ENCODE measurements at places on chromosomes 4 and X. TPM values are rescaled to one million over a fixed set of nuclear protein-coding genes. Genes with fewer than 3 reads are reported as not detected.

The LRAT gene
- total RNA-seq: 2.1 TPM

The REPS2 gene
- total RNA-seq: 10.9 TPM

The ZXDA gene
- 6.9 TPM for total RNA-seq

The DIPK2B gene
- 12.7 TPM for total RNA-seq

The CSAG1 gene
- not detected for total RNA-seq

The IBSP gene
- total RNA-seq: not detected

The GLRB gene
- 14.5 TPM for total RNA-seq

The PLAC8 gene
- 1.6 TPM for total RNA-seq

The STK32B gene
- 1.8 TPM for total RNA-seq

The SCD5 gene
- 30.7 TPM for total RNA-seq

DNA sequence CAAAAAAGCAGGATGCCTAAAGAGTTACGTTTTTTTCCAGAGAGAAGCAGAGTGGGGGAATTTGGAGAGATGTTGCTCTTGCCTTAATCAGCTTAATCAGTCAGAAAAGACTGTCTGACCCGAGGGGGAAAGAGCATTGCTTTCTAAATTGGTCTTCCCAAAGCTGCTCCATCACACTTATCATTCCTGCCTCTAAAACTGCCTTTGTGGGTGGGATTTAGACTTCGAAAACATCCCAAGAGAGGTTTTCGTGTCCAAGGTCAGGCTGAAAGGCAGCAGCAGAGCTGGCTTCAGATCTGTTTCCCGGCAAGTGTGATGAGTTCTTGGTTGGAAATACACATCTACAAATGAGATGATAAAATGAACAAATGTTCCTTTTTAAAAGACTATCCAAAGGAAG is 155.2 kb downstream of the SH2D1A start:
- DNase-seq: no peak
- H3K36me3 ChIP-seq: no peaks in the 10 kb centered on the region
- no peaks in the 10 kb centered on the region for H3K27me3 ChIP-seq
- H3K27ac ChIP-seq: no peak overlapping the region

GRCh38 chr4:123936621-123937043 is 540.0 kb downstream of the SPRY1 start:
- DNase-seq: no peak
- H3K27me3 ChIP-seq: no peaks in the 10 kb centered on the region
- no peaks in the 10 kb centered on the region for H3K36me3 ChIP-seq
- no peak overlapping the region for H3K27ac ChIP-seq
- H3K4me3 ChIP-seq: no peak overlapping the region
- peaks cover 15% of the 10 kb centered on the region for H3K4me1 ChIP-seq

DNA sequence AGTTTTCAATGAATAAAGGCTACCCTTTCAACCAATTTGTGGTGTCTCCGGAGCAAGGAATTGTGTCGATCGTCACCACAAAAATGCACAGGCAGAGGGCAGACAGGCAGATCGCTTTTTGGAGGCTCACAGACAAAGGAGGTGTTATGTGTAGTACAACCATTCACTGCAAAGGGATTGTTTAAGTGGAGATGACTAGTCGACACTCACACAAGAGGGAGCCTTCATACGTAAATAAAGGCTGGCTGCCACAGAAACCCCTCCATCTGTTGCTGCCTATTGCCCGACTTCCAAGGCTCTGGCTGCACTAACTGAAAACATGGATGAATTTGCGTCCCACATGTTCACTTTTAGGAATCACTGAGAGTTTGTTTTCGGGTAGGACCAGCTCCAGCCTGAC is 281.1 kb downstream of the NKX6-1 start:
- H3K4me1 ChIP-seq: no peaks in the 10 kb centered on the region
- no peak overlapping the region for H3K27ac ChIP-seq
- H3K27me3 ChIP-seq: no peaks in the 10 kb centered on the region
- no peak overlapping the region for H3K4me3 ChIP-seq
- no peak for DNase-seq
- no peaks in the 10 kb centered on the region for H3K36me3 ChIP-seq

GRCh38 chrX:85836868-85837267 is 210.5 kb downstream of the CHM start:
- DNase-seq: no peak
- H3K4me1 ChIP-seq: no peaks in the 10 kb centered on the region
- H3K27ac ChIP-seq: no peak overlapping the region
- H3K4me3 ChIP-seq: no peak overlapping the region
- H3K27me3 ChIP-seq: no peaks in the 10 kb centered on the region

GRCh38 chrX:6053141-6053540 is 175.5 kb downstream of the NLGN4X start:
- no peak overlapping the region for H3K4me3 ChIP-seq
- H3K4me1 ChIP-seq: no peaks in the 10 kb centered on the region
- no peak for DNase-seq

GRCh38 chr4:153936121-153936520 is 147.2 kb upstream of the SFRP2 start:
- no peaks in the 10 kb centered on the region for H3K27me3 ChIP-seq
- H3K4me1 ChIP-seq: no peaks in the 10 kb centered on the region
- H3K4me3 ChIP-seq: no peak overlapping the region
- DNase-seq: no peak

- no peak for DNase-seq
- no peaks in the 10 kb centered on the region for H3K4me1 ChIP-seq
- H3K27me3 ChIP-seq: no peaks in the 10 kb centered on the region
- H3K36me3 ChIP-seq: no peaks in the 10 kb centered on the region
- no peak overlapping the region for H3K4me3 ChIP-seq
These were observed 227.0 kb downstream of the MAGEB17 start for GRCh38 chrX:16394290-16394689.

- no peak overlapping the region for H3K27ac ChIP-seq
- DNase-seq: no peak
- H3K27me3 ChIP-seq: no peaks in the 10 kb centered on the region
- H3K4me3 ChIP-seq: no peak overlapping the region
These were observed 76.9 kb upstream of the RPL34 start for GRCh38 chr4:108543359-108543968.

- no peaks in the 10 kb centered on the region for H3K36me3 ChIP-seq
- DNase-seq: no peak
- peak overlapping the region; percentile 56 for H3K27ac ChIP-seq
- no peaks in the 10 kb centered on the region for H3K27me3 ChIP-seq
These were observed 25.2 kb upstream of the ADD1 start for GRCh38 chr4:2818351-2818939.

DNA sequence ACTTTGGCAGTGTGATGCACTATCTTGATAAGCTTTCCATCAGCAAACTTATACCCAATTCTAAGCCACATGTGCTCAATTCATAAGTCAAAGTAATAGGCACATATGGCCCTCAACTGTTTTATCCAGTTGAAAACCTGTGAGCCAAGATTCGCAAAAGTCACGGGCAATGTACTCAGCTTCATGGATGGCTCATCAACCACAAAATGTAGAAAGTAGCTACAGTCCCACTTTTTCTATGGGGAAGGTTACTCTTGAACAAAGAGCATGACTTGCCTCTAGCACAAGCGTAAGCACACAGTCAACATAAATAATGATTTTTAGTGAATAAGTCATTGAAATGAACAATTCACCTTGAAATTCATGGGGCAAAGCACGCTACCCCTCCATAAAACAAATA is 25.1 kb upstream of the DDX53 start:
- no peaks in the 10 kb centered on the region for H3K36me3 ChIP-seq
- no peak overlapping the region for H3K4me3 ChIP-seq

GRCh38 chrX:105136786-105137185 is 83.7 kb downstream of the TEX13A start:
- H3K27me3 ChIP-seq: no peaks in the 10 kb centered on the region
- H3K4me1 ChIP-seq: no peaks in the 10 kb centered on the region
- no peak overlapping the region for H3K27ac ChIP-seq
- no peak for DNase-seq

- no peaks in the 10 kb centered on the region for H3K27me3 ChIP-seq
- DNase-seq: no peak
- H3K36me3 ChIP-seq: no peaks in the 10 kb centered on the region
These were observed 135.2 kb downstream of the STK32B start for GRCh38 chr4:5186271-5187064.

- H3K4me3 ChIP-seq: no peak overlapping the region
- H3K27ac ChIP-seq: peak overlapping the region; percentile 42
- no peaks in the 10 kb centered on the region for H3K36me3 ChIP-seq
- no peaks in the 10 kb centered on the region for H3K4me1 ChIP-seq
- H3K27me3 ChIP-seq: no peaks in the 10 kb centered on the region
These were observed 163.6 kb upstream of the KLF3 start for GRCh38 chr4:38500433-38500832.

GRCh38 chr4:11839889-11840288 is 411.2 kb upstream of the HS3ST1 start:
- no peaks in the 10 kb centered on the region for H3K36me3 ChIP-seq
- no peak for DNase-seq
- no peak overlapping the region for H3K27ac ChIP-seq
- no peak overlapping the region for H3K4me3 ChIP-seq
- H3K27me3 ChIP-seq: no peaks in the 10 kb centered on the region

GRCh38 chr4:139886798-139887197 is 221.2 kb downstream of the MGST2 start:
- peaks cover 15% of the 10 kb centered on the region for H3K4me1 ChIP-seq
- no peaks in the 10 kb centered on the region for H3K36me3 ChIP-seq
- peak overlapping the region; percentile 27 for H3K4me3 ChIP-seq

- DNase-seq: no peak
- no peaks in the 10 kb centered on the region for H3K4me1 ChIP-seq
- H3K36me3 ChIP-seq: no peaks in the 10 kb centered on the region
- H3K27me3 ChIP-seq: no peaks in the 10 kb centered on the region
These were observed 213.2 kb downstream of the ARHGAP24 start for GRCh38 chr4:85688055-85688740.

DNA sequence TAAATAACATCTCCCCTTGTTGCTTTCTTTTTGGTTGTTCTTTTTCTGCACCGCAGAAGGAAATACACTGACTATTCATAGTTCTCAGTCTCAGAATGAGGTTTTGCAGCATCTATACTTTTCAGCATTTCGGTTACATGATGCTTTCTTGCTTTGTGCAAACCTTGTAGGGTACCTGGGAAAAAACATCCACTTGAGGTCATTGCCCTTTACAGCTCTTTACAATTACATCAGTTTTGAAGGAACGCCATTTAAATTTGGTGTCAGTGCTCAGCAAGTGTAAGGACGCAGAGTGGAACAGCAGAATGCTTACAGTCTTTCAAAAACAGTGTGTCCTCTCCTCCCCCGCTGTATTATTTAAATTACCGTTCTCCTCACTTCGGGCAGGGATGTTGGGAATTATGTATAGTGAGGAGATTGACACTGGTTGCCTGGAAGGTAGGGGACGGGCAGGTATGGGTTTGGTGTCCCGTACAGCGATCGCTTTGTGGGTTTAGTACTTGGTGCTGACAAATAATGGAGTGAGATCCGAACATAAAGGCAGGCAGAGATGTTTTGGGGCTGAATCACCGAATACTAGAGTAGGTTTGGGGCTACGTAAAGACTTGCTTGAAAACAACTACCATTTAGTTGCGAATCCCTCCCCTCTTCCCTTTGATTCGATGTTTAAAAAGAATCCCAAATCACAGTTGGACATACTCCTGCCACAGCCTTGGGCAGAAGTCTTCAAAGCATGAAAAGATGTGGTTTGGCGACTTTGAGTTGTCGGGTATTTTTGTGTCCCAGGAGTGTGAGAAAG is 2.0 kb upstream of the NKX3-2 start:
- no peaks in the 10 kb centered on the region for H3K36me3 ChIP-seq
- H3K27ac ChIP-seq: peak overlapping the region; percentile 93
- no peak for DNase-seq
- peaks cover 3% of the 10 kb centered on the region for H3K27me3 ChIP-seq
- H3K4me1 ChIP-seq: no peaks in the 10 kb centered on the region
- H3K4me3 ChIP-seq: peak overlapping the region; percentile 71

DNA sequence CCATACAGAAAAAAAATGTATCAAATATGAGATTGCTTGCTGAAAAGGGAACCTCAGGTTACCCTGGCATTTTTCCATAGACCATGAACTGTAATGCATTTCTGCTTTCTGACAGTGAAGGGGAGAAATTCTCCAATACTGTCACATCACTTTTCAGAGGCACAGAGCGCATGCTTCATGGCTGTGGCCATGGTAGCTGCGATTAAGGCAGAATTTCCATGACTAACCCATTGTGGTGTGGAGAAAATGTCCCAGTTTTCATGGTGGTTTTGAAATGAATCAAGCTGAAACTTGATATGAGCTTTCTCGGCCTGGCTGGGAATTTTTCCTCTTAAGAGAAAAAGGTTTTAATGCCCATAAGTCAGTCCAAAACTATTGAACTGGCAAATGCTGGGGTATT is 39.5 kb upstream of the MAP3K15 start:
- H3K36me3 ChIP-seq: no peaks in the 10 kb centered on the region
- H3K4me3 ChIP-seq: no peak overlapping the region
- H3K27ac ChIP-seq: no peak overlapping the region
- H3K4me1 ChIP-seq: no peaks in the 10 kb centered on the region
- DNase-seq: no peak
- no peaks in the 10 kb centered on the region for H3K27me3 ChIP-seq

GRCh38 chr4:159549098-159549518 is 446.2 kb downstream of the RAPGEF2 start:
- no peaks in the 10 kb centered on the region for H3K4me1 ChIP-seq
- no peak overlapping the region for H3K27ac ChIP-seq
- H3K4me3 ChIP-seq: no peak overlapping the region
- no peaks in the 10 kb centered on the region for H3K27me3 ChIP-seq
- no peak for DNase-seq
- no peaks in the 10 kb centered on the region for H3K36me3 ChIP-seq

GRCh38 chr4:140163029-140163810 is 9.2 kb upstream of the MAML3 start:
- peak overlapping the region; percentile 39 for H3K27ac ChIP-seq
- peaks cover 23% of the 10 kb centered on the region for H3K4me1 ChIP-seq
- no peaks in the 10 kb centered on the region for H3K27me3 ChIP-seq
- no peak overlapping the region for H3K4me3 ChIP-seq
